ENCODE measurements at places on chromosomes 12 and 14. TPM values are rescaled to one million over a fixed set of nuclear protein-coding genes. Genes with fewer than 3 reads are reported as not detected.

The SSTR1 gene
- total RNA-seq: not detected

The SOX5 gene
- 10.4 TPM for total RNA-seq

The YEATS4 gene
- 49.4 TPM for total RNA-seq

The OR2AP1 gene
- total RNA-seq: not detected

The ESR2 gene
- total RNA-seq: 0.03 TPM

The SARNP gene
- total RNA-seq: 69.4 TPM

The PLCZ1 gene
- total RNA-seq: not detected

The BTG1 gene
- total RNA-seq: 12.5 TPM

The KRT71 gene
- total RNA-seq: not detected

The YAF2 gene
- total RNA-seq: 22.6 TPM

The IFT81 gene
- 77.1 TPM for total RNA-seq

The SLC7A7 gene
- total RNA-seq: 0.82 TPM

The SIVA1 gene
- 111 TPM for total RNA-seq

The CIDEB gene
- 0.35 TPM for total RNA-seq

The GLI1 gene
- 1.9 TPM for total RNA-seq

The SYNDIG1L gene
- not detected for total RNA-seq

The ACSM4 gene
- total RNA-seq: not detected

The SLC17A8 gene
- total RNA-seq: not detected

The PIANP gene
- total RNA-seq: not detected

The BHLHE41 gene
- 9.5 TPM for total RNA-seq

The CHMP4A gene
- total RNA-seq: 42.2 TPM

The C3AR1 gene
- total RNA-seq: 0.58 TPM

The BIN2 gene
- total RNA-seq: not detected

The DHH gene
- 0.05 TPM for total RNA-seq

The IRF9 gene
- total RNA-seq: 34.1 TPM

The SSPN gene
- 2.9 TPM for total RNA-seq

The PCED1B gene
- total RNA-seq: 0.48 TPM

The TPPP2 gene
- not detected for total RNA-seq

The ACRBP gene
- total RNA-seq: 0.21 TPM

The TPH2 gene
- total RNA-seq: not detected

The SMCO2 gene
- total RNA-seq: not detected

The HOXC11 gene
- 0.51 TPM for total RNA-seq

The RAPGEF3 gene
- 1.1 TPM for total RNA-seq

The SPRYD3 gene
- 32.4 TPM for total RNA-seq

The TROAP gene
- 28.6 TPM for total RNA-seq

The HOXC6 gene
- 2.1 TPM for total RNA-seq

The HSPB8 gene
- 32.6 TPM for total RNA-seq

The EEF1AKMT3 gene
- total RNA-seq: 4.0 TPM

The VWF gene
- total RNA-seq: 0.37 TPM

The TRPV4 gene
- total RNA-seq: 0.13 TPM

The OTUB2 gene
- 4.4 TPM for total RNA-seq

The DDHD1 gene
- 8.5 TPM for total RNA-seq

The SERPINA3 gene
- 196 TPM for total RNA-seq

The KRT6A gene
- total RNA-seq: not detected

The TAS2R31 gene
- 1.7 TPM for total RNA-seq

The TAS2R13 gene
- total RNA-seq: not detected

The RNASE3 gene
- total RNA-seq: not detected

The HIGD1C gene
- not detected for total RNA-seq

The PRKD1 gene
- total RNA-seq: 10.7 TPM

The KCNMB4 gene
- total RNA-seq: 0.32 TPM

The WSCD2 gene
- total RNA-seq: not detected

The LRTM2 gene
- not detected for total RNA-seq

The SLC10A1 gene
- total RNA-seq: not detected

Measured in SK-MEL-5 (cell line).